ENCODE measurements at places on chromosomes 3 and 15. TPM values are rescaled to one million over a fixed set of nuclear protein-coding genes. Genes with fewer than 3 reads are reported as not detected.

Gene KNL1
- 5.0 TPM for total RNA-seq

DNA sequence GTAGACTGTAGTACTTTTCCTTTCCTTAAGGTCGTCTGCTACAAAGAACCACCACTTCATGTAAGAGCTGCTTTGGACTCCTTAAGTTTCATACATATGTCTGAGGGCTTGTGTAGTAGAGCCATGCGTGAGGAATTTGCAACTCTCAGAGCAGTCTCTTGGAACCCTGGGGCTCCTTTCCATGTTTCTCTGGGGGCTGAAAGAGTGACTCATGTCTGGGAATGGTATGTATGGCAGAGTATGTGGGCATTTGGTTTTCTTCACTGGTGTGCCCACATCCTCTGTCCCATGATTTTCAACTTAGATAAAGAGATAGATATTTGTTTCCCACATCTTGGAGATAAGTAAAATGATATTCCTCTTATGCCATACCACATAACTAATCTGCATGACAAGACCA is 20.6 kb upstream of the RBM5 start:
- DNase-seq, result no peak

DNA sequence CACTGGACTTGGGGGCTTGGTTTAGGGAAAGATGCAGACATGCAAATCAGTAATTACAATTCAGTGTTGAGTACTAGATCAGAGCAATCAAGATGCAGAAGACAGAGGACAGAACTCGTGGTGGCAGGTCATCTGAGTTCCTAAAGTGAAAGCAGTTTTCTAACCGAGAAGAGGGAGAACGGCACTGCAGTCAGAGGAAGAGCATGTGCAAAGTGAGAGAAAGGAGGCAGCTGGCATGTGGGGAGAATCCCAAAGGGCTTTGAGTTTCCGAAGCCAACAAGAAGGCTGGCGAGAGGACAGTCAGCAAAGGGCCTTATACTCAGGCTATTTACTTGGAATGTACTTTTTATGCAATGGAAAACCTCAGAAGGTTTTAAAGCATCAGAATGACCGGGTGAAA is 87.0 kb downstream of the ANP32A start:
- no peak for DNase-seq

Gene CORO2B
- total RNA-seq, result 15.7 TPM

Gene SCN5A
- 0.50 TPM for total RNA-seq

Gene BDH1
- total RNA-seq, result 0.51 TPM

DNA sequence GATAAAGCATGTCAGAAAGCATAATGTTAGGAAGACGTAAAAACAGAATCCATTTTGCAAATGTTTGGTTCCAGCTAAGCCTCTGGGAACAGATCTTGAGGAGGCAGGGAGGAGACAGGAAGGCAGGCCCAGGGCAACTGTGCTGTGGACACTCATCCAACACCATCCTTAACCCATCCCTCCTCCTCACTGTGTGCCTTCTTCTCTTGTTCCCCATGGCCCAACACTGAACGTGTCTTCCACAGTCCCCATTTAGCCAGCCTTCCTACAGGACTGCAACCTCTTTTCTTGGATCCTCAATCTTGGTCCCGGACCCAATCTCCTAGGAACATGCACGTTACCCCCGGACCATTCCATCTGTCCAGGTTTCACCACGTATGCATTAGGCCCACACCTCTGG is 15.4 kb downstream of the C2CD4B start:
- DNase-seq, result no peak

DNA sequence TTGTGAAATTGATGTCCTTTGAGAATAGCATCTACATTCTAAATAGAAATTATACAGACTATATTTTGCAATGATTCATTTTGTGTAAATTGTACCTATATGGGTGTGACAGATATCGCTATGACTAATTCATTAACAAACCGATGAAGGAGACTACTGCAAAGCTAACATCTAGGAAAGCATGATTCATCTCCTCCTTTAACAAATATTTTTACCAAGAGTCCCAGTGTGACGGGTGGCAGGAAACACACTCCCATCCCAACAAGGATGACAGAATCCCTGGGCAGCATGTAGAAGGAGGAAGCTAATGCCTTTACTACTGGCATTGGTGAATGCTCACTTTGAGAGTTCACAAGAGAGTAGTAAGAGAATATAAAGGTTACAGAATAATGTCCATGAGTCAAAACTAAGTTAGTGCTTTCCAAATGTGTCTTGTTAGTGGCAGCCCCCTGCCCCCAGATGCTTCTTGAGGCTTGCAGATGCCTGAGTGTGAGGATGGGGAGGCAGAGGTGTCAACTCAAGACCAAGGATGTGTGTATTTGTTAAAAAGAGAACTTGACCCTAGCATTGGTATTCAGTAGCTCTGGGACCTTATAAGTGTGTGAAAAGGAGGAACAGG is 180.6 kb downstream of the FMN1 start:
- DNase-seq, result peak; percentile 89

All from fibroblast of lung (primary cell).